ENCODE measurements at places on chromosomes 2 and 18.

DNA sequence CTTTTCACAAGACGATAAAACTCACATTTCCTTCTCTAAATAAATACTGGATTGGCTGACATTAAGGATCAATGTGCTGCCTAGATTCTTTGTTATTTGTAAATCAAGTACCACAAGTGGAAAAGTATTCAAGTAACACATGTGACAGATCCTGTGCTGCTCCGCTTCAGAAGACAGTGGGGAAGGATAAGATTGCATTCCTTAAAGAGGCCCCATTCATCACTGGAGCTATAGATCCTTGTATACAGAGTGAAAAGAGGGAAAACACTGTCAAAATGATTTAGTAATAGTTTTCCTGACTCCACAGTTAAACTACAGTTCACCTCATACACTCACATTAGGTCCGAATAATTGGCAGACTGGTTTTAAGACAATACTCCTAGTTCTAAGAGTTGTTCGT, 108.0 kb upstream of the CSRNP3 start:
- DNase-seq = no peak

- no peak for DNase-seq
These were observed 20.8 kb downstream of the INHBB start for GRCh38 chr2:120366698-120367097.

- DNase-seq = peak; percentile 89
These were observed 68.8 kb upstream of the SPTBN1 start for GRCh38 chr2:54387059-54387991.

DNA sequence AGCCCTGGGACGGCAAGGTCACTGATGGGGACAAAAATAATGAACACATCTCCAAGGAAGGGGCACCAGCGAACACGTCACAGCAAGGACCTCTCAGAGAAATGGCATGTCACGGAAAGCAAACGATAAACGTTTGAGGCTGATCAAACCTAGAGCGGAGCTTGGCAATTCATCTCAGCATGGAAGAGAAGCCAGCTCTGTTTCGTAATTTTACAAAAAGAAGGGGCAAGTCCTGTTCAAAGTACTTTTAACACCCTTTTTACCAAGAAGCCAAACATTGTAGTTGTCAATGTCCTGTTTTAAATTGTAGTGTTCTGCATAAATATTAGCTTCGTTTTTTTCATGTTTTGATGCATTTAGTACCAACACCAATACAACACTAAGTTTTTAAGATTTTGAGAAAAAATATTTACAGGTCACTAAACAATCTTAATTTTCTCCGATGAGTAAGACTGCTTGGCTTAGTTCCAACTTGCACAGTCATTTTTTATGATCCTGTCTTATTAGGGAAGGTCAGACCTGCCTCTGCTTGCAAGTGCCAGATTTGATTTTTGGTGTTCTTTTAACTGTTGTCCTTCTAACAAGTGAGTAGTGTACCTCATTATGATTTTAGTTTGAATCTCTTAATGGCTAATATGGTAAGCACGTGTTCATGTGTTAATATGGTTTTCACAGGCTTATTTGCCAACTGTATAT, 818.5 kb upstream of the SALL3 start:
- DNase-seq = no peak

GRCh38 chr2:177537636-177538035, 145.1 kb downstream of the AGPS start:
- no peak for DNase-seq

DNA sequence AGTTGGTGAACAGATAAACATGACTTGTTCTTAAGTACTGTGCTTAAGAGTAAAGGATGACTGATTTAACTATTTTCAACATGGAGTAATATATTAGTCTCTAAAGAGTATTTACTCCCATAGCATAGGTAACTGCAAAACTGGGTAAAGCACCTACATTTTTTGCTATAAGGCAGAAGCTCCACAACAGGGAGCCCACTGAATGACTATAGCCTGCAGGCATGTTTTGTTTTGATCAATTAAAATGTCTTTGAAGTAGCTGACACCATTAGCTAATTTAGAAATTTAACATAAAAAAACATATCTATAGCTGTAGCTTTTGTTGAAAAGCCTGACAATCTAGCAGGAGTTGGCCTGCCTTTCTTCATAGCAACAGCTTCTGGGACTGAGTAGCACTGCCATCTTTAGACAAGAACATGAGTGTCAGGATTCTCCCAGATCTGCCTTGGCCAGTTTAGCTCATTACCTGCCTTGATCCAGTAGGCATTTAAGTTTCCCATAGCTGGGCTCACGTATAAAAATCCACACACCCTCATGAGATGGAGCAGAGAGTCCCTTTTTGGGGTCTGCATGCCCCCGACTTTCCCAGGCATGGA, 1935.1 kb upstream of the PIK3C3 start:
- no peak for DNase-seq

GRCh38 chr2:70607121-70607561, 53.5 kb upstream of the TGFA start:
- DNase-seq = no peak

GRCh38 chr18:8601277-8602032, 7.8 kb upstream of the RAB12 start:
- DNase-seq = no peak

- DNase-seq = no peak
These were observed 44.1 kb upstream of the GRHL1 start for GRCh38 chr2:9907402-9907801.

DNA sequence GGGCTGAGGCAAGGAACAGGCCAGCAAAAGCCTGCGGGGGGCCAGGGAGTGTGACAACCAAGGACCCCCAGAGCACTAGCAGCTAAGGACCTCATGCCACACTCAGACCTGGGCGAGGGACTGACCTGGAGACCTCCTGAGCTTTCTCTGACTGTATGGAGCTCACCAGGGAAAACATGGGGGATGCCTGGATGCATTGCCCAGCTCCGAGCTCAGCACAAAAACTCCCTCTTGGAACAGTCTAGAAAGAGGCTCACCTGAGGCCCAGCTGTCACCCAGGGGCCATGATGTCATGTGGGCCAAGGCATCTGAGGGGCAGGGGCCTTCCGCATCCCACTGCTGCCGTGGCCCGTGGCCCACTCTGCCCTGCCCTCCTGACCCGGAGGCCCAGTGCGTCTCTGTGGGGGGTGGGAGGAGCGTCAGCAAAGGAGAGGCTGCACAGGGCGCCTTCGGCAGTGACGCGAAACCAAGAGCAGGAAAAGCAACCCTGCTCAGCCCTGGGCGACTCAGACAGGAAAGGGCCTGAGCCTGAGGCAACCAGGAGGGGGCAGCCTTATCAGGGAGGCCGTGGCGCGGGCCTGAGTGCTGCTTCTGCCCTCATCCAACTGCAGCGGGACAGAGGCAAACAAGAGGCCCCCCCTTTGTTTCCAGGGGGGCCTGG, 57.3 kb upstream of the ALPP start:
- DNase-seq = no peak

GRCh38 chr18:8744038-8744437, 38.7 kb downstream of the MTCL1 start:
- DNase-seq = no peak

DNA sequence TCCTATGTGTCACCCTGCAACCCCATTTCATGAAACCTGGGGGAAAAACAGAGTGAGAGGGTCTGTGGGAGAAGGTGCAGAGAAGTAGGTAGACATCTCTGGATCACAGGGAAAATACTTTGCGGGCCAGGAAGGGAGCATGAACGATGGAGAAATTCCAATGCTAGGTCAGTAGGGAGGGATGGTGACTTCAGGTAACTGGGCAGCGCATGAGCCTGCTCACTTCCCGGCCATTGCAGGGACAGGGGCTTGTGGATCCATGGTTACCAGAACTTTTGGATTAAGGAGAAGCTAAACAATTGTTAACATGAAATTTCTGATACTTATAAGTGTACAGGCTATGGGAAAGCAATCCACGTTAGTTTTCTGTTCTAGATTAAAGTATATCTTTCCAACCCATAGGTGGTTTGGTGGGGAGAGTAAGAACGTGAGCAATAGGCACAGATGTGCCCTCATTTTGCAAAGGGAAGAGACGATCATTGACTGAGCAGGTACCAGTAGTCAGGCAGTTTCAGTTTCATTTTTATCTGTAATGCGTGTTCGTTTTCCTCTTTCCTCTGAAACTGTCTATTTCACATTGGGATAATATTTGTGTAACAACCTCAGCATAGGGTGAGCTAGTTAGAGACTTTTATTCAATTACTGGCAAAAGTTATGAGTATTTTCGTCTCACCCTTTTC, 65.0 kb downstream of the NYAP2 start:
- no peak for DNase-seq

- DNase-seq = peak; percentile 50
These were observed 196.1 kb downstream of the MCFD2 start for GRCh38 chr2:46719487-46719886.

GRCh38 chr18:56487801-56488200, 150.6 kb downstream of the TXNL1 start:
- no peak for DNase-seq

- DNase-seq = no peak
These were observed 620.0 kb upstream of the SLC39A10 start for GRCh38 chr2:195037045-195037444.

DNA sequence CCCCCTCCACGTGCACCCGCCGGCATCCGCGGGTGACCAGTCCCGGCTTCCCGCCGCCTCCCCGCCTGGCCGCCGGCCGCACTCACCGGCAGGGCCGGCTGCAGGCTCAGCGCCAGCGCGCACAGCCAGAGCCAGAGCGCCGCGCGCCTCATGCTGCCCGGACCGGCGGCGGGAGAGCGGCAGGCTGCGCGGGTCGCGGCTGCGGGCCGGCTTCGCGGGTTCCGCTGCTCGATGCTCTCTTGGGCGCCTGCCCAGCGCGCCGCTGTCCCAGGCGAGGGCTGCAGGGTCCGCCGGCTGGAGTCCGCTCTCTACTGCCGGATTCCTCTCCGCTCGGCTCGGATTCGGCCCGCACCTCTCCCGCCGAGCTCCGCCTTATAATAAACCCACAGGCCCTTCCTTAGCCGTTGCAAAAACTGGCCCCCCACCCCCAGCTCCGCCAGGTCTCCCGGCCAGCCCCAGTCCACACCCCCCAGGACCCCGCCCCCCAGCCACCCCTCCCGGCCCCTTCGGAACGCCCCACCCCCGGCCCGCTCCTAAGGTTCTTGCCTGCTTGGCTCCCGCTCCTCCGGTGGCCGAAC, at the start of gene SDC1:
Gene SDC1 (minus strand): TSS at position 415 of the 578 bp plus-strand sequence. CDS start 263 bp downstream, at position 152.
- no peak for DNase-seq

DNA sequence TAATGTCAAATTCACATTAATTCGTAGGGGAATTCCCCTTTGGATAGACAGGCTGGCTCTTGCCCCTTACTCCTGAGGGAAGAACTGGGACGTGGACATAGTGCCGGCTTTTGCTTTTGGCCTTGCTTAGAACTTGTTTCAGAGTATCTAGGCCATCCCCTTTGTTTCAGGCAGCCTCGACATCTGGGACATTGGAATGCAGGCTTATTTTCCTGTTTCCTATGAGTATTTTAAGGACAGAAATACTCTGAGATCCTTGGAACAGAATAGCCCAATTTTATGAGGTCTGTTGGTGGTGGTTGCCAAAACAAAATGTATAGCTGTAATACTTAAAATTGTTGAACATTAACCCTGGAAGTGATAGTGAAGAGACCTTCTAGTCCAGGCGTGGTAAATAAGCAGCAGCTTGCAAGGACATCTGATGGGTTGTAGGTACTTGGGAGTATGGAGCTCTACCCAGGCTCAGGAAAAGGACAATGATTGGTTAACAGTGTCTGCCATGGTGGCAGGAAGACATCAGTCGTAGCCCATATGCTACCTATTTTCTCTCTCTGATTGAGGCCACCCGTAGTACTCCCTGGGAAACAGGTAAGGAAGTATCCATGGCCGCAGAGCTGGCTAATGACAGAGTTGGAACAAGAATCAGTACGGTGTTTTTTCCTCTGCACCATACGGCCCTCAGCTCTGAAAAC, 112.4 kb downstream of the CDK15 start:
- DNase-seq = no peak

DNA sequence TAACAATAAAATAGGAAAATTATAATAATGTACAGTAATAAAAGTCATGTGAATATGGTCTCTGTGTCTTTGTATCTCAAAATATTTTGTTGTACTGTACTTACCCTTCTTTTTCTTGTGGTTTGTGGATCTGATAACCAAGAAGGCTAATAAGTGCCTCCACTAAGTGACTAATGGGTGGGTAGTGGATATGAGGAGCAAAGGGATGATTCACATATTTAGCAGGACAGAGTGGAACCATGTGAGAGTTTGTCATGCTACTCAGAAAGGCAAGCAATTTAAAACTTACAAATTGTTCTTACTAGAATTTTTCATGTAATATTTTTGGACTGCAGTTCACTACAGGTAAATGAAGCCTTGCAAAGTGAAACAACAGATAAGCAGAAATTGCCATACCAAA, 1241.2 kb upstream of the CDH2 start:
- DNase-seq = no peak

DNA sequence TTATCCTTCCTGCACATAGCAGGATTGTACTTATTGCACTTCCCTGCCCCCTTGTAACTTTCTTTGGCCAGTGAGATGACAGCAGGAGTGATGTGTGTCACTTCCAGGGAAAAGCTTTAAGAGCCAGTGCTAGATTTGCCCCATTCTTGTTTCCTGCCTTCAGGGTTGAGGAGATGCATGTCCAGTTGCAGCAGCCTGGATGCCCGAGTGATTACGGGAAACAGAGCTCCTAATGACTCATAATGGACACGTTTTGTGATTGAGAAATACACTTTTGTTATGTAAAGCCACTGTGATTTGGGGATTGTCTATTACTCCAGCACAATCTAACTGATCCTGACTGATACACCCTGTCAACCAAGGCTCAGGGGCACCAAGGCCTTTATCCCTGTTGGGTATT, 5.0 kb upstream of the TET3 start:
- DNase-seq = peak; percentile 46

GRCh38 chr2:151438506-151438905, 28.8 kb downstream of the RIF1 start:
- no peak for DNase-seq

DNA sequence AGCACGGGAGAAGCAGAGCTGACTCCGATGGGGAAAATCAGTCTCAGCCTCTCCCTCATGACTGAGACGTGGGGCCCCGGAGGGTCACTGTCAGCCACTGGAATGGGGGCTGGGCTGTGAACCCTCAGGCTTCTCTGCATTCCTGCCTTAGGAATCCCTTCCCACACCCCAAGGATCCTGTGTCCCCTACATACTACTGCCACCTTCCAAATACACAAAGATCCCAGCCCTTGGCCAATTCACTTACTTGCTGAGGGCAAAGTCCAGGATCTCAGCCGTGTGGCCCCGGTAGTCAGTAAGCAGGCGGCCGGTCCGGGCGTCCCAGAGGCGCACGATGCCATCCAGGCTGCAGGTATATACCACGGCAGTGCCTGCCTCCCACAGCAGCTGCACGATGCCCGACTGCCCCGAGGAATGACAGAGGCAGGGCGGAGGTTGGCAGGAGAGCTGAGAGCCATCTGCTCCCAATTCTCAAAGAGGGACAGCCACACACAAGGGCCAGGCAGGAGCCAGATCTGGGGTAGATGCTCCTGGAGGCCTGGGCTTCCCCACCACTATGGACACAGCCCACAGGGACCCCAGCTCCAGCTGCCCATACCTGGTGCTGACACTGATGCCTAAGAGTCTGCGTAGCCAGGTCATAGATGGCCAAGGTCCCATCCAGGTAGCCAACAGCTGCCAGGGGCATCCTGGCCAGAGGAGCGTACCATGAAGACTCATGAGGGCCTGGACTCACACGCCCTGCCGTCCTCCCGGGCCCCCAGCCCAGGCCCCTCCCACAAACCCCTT, 4.2 kb downstream of the GPBAR1 start:
- DNase-seq = no peak

- no peak for DNase-seq
These were observed 373.6 kb upstream of the ST6GAL2 start for GRCh38 chr2:107259408-107260195.

Data from fibroblast of skin of left biceps (primary cell).